Activated naive CD4-positive, alpha-beta T cell treated with anti-CD3 and anti-CD28 coated beads, Interleukin-2, amount 50 U/mL, for 72 hours (primary cell): ENCODE measurements at places on chromosomes 1 and 21.

DNA sequence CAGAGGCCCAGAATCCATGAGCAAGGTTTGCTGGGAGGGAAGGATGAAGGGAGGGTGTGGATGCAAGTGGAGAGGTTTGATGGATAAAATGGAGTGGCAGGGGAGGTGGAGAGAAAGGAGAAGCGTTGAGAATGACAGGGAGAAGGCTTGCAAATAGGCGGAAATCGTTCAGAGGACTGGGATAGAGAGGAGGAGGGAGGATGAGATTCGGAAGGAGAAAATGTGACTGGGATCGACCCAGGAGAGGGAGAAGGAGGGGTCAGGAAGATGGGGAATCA, 376 bp downstream of the AVPR1B start:
- DNase-seq = no peak

DNA sequence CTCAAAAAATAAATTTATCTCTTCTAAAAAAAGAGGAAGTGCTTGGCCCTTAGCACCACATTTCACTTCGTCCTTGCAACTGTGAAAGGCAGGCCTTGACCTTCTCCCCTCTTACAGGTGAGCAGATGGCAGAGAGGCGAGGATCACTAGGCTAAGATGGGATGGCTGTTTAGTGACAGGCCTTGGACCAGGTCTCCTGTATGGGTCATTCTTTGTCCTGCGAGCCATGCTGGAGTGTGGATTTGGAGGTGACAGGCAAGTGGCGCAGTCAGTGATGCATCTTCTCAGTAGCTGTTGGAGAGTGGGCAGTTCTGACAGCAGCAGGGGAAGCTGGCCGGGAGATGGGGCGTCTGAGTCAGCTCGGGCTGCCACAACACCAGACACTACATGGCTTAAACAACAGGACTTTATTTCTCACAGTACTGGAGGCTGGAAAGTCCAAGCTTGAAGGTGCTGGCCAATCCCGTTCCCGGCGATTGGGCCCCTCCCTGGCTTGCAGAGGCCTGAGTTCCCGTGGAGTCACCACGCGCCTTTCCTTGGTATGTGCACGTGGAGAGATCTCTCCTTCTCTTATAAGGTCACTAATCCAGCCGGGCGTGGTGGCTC, 16.5 kb downstream of the SLC27A3 start:
- no peak for DNase-seq

DNA sequence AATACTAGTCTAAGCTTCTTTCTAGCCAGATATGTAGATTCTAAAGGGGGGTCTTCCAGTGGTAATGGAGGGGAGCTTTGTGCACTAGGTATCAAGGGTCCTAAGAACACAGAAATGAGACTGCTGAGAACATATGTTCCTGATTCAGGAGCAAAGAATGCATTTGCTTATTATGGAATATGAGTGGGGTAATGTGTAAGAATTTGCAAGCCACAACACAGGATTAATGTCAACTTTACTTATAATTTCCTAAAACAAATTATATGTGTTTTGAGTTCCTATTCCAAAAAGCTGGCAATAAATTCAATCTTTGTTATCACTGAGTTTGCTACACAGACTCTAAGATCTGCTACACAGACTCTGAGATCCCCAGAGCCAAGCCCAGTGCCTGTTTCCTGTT, 357.0 kb upstream of the PTBP2 start:
- DNase-seq = no peak

- peak; percentile 71 for DNase-seq
Observed at GRCh38 chr1:59971464-59971911, 44.9 kb upstream of the CYP2J2 start.

DNA sequence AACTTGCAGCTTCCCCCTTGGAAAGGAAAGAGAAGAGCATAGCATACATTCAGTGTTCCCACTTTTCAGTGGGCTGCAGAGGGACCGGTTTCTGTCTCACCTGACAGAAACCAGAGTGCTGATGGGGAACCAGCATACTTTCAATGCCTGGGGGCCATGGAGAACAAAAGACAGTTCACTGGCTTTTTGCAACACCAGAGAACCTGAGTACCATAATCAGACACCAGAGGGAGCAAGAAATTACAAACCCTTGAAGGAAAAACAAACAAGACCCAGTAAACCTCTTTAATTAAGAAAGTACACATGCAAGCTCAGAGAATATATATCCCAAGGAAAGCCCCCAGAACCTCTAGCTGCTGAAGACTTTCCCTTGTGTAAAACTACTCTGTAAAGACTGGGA, 51.1 kb downstream of the CSMD2 start:
- DNase-seq = no peak

- no peak for DNase-seq
Observed at GRCh38 chr1:84632673-84633434, 57.4 kb downstream of the SSX2IP start.

DNA sequence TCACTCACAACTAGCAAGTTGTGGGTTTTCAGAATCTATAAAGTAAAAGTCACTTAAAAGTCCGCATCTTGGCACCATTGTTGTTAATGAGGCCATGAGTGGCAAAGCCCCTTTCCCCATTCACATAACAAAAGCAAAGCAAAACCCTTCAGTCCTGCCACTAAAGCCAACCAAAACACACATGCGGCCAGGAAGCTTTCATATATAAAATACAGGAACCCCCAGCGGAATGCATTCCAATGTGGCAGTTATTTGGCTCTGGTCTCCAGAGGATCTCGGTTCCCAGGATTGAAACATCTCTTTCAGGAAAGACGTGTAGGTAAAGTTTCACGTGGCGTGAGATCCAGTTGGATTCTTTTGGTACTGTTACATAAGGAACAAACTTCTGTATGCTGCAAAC, 2.5 kb upstream of the LBR start:
- no peak for DNase-seq

- DNase-seq = peak; percentile 96
Observed at GRCh38 chr1:1511533-1512285, at the start of gene ATAD3A. Gene ATAD3A, plus strand, starts transcription at chr1:1512162. Its CDS starts 107 bp downstream, at chr1:1512269.

GRCh38 chr1:115251340-115251748, 86.7 kb downstream of the NGF start:
- no peak for DNase-seq

DNA sequence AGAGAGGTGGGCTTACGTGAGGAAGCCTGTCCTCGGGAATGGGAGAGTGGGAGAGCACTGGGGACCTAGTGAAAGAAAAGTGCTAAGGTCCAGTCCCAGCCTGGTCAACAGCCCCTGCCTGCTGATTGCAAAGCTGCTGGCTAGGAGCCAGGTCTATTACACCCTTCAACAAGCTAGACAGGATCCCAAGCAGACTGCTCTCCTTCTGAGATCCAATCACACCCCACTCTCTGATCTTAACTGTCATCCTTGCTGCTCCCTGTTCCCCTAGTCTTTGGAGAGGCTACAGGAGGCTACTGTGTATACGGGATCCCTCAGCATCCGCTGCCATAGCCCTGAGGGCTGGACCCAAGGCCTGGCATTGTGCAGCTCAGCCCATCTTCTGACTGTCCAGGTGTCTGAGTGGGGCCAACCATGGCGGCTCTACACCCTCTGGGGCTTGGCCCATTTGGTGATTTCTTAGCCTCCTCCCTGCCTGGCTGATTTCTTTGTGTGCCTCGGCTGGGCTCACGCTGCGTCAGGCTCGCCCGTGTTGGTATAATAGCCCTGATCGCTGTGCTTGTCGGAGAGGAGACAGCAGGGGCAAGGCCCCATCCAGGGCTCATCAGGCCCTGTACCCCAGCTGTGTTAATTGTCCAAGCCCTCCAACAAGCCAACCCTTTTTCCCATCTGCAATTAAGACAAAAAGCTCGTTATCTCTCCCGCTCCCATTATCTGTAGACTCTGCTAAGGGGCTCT, 43.9 kb downstream of the NAV1 start:
- no peak for DNase-seq

- no peak for DNase-seq
Observed at GRCh38 chr1:42801832-42802473, 15.0 kb upstream of the ERMAP start.

DNA sequence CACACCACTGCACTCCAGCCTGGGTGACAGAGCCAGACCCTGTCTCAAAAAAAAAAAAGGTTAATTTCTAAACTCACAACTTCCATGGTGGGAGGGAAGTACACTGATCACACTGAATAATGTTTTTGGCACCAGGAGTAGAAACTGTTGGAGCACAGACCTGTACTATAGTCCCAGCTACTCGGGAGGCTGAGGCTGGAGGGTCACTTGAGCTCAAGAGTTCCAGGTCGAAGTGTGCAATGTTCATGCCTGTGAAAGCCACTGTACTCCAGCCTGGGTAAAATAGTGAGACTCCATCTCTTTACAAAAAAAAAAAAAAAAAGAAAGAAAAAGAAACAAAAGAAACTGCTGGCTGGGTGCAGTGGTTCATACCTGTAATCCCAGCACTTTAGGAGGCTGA, 35.3 kb downstream of the TMEM50B start:
- DNase-seq = no peak

GRCh38 chr21:43691086-43691795, 27.7 kb upstream of the PDXK start:
- no peak for DNase-seq

DNA sequence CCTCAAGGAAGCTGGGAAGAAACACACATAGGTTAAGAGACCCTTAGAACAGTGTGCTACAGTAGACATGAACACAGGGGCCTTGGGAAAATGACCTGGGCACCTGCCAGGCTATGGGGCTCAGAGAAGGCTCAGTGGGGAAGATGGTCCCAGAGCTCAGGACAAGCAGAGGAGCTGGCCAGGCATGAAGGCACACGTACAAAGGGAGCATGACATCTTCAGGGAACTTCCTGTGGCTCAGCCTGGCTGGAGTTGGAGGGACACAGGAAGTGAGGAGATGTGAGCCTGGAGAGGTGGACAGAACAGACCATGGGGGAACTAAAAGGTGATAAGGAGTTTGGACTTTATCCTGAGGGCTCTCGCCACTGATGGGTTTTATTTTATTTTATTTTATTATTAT, 3.8 kb upstream of the SLC50A1 start:
- DNase-seq = no peak

DNA sequence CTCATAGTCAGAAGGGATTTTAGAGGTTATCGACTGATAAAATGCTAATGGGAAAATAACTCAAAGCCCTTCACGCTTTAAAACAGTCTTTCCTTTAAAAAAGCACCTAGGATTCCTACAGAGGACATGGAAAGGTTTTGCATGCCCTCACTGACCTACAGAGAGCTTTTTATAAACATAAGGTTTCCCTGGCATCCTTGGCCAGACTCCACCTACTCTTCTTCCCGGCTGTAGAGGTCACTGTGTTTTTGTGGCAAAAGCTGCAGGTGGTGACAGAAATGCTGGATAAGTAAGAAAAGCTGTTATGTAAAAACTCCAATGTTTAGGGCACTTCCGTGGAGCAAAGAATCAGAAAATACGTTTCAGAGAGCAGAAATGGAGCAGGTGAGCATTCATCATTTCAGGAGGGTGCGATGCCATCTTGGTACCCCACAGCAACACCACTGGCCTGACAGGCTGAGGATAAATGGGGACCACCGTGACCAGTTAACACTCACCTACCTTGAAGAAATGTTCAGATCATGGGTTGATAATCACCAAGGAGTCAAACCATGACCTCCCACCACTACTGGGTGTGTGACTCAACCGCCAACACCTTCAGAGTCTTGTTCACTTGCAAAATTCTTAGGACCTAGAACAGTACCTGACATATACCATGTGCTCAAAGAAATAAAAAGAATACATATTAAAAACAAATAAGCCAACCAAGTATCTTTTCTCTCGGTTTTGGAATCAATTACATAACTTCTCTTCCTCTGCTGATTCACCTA, 46.6 kb downstream of the SSBP3 start:
- DNase-seq = no peak

DNA sequence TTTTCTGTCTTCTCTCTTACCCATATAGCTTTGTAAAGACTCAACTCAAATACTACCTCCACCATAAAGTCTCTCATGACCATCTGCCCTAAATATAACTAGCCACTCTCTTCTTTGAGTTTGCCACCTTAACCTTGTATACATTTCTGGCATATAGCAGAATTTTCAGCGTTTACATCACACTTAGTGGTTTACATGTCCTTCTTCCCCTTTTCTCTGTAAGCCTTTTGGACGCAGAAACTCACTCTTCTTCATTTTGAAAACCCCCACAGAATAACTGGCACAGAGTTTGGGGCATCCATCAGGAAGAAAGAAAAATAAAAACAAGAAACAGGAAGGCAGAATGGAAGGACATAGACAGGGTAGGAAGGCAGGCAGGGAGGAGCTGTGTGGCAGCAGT, 131.8 kb upstream of the DUSP10 start:
- DNase-seq = no peak

DNA sequence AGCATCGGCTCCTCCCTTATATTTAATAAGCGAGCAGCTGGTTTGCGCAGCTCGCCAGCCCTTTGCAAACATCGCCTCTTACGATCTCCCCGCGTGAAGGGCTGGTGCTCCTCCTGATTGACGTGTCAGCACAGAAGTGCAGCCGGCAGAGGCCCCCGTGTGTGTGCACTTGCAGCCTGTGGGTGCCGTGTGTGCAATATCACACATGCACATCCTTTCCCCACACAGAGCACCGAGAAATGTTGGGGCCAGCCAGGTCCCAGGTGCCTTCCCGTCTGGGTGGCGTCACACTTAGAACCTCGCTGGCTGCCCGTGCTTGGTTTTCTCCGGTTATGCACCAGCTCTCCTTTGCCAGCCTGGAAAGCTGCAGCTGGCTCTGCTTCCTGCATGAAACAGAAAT, 126.6 kb upstream of the AJAP1 start:
- no peak for DNase-seq

- DNase-seq = no peak
Observed at GRCh38 chr1:177360791-177361190, 190.0 kb downstream of the BRINP2 start.

- DNase-seq = no peak
Observed at GRCh38 chr1:13706046-13706445, 6.1 kb downstream of the PRDM2 start.
